Omental fat pad (tissue), 4 donors: ENCODE measurements at places on chromosomes 12 and 14. TPM values are rescaled to one million over a fixed set of nuclear protein-coding genes. Genes with fewer than 3 reads are reported as not detected.

The KRT73 gene
- not detected for total RNA-seq

The KCNK13 gene
- 5.9 TPM for total RNA-seq

The PPP2R3C gene
- 29.4 TPM for total RNA-seq

The ALG10 gene
- 4.9 TPM for total RNA-seq

The PRKD1 gene
- 16.6 TPM for total RNA-seq

The NRXN3 gene
- total RNA-seq = 0.44 TPM

The TMEM19 gene
- 10.3 TPM for total RNA-seq

The PHETA1 gene
- total RNA-seq = 5.5 TPM

The ERGIC2 gene
- total RNA-seq = 69.7 TPM

The VAMP1 gene
- total RNA-seq = 4.2 TPM

The IAPP gene
- not detected for total RNA-seq

The LRIG3 gene
- 69.8 TPM for total RNA-seq

The CERS5 gene
- 27.6 TPM for total RNA-seq

- DNase-seq = no peak
These were observed 36.3 kb upstream of the STK38L start for GRCh38 chr12:27207615-27208413.

GRCh38 chr12:127239781-127240180 is 1027.2 kb upstream of the TMEM132C start:
- DNase-seq = no peak

GRCh38 chr12:116276652-116277466 is 634 bp downstream of the MED13L start:
- DNase-seq = peak; percentile 33

DNA sequence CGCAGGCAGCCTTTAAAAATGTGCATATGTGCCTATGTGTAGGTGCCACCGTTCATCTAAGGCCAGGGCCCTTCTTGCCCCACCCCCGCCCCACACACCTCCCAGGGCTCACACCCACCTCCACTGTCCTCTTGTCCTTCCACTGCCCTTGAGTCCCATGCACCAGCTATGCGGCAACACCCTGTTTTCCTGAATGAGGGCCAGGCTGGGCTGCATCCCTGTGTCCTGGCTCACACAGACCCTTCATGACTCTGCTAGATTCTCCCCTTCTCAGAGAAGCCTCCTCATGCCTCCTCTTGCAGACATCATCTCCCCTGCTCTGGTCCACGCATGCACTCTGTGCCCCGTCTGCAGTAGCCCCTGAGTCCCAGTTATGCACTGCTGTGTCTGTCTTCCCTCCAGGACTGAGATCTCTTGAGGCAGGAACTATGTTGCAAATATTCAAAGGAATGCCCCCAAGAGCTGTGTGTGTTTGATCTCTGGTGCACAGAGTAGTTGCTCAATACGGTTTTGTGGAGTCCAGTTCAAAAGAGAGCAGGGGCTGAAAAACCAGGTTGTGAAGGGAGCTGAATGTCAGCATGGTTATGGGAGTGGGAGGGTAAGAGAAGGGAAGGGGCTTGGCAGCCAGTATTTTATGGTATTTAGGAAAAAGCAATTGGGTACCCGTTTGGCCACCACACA is 47.3 kb upstream of the ESRRB start:
- no peak for DNase-seq

- no peak for DNase-seq
These were observed 83.8 kb upstream of the PIWIL1 start for GRCh38 chr12:130253866-130254265.

DNA sequence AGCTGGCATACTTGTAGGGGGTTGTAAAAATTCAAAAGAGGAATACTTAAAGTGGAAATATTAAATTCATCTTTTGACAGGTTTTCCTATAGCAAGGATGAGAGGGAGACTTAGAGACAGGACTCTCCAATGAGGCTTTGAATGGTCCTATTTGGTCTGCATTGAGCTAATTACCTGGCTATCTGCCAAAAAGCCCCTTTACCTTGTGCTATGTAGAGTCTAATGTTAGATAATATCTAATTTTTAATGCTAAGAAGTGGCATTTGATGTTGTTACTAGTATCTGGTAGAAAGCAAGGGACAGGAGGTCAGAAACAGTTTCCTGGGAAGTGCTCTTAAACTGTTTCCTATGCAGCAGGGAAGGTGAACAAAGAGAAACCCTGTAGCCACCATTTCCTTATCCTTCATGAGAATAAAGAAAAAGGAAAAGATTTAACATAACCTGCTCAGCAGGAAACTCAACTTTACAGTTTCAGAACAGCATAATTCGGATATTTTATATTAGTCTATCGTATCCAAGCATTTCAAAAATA is 550.0 kb downstream of the SOX5 start:
- no peak for DNase-seq

- DNase-seq = no peak
These were observed 194.7 kb upstream of the FBXO33 start for GRCh38 chr14:39626589-39627576.

DNA sequence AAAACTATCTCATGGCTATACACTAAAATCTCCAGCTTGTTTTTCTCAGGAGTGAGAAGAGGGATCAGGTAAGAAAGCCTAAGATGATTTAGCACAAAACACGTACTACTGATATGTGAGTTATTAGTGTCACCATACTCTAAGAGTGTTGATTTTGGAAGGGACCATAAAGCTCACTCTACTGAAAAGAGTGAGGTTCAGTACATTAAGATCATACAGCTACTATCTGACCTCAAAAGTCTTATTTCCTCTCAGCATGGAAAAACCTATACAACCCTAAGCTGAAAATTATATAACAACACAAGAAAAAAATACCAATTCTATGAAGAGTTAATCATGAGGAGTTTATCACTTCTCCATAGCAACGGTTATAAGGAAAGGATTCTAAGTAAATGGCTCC is 19.5 kb downstream of the SNW1 start:
- DNase-seq = no peak

- no peak for DNase-seq
These were observed 277.2 kb downstream of the TMTC2 start for GRCh38 chr12:82963956-82964355.

DNA sequence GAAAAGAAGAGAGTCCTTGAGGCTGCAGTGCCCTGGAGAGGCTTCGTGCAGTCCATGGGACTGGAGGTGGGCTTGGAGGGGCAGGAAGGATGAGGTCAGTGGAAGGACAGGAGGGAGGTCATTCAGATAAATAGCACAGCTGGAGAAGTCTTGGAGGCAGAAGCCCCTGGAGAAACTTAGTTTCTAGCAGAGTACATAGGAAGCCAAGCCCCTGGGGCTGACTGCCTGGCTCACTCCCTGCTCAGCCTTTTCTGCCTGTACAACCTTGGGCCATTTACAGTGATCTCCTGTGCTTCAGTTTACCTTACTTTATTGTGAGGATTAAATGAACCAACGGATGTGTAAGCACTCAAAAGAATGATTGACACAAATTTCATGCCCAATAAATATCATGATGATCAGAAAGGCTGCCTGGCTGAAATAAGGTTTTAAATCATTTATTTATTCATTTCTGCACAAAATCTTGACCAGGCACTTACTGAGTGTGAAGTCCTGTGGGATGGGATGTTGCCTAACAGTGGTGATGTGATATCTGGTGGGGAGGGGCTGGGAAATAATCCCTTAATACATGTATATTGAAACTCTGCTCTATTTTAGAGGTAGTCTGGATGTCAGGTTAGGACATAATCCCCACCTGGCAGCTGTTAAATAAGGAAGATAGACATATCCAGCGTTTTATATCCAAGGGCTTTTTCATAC is 54.3 kb downstream of the PLEKHG7 start:
- no peak for DNase-seq

GRCh38 chr14:73888971-73889370 is 2.3 kb downstream of the ZNF410 start:
- no peak for DNase-seq

GRCh38 chr12:116544656-116545055 is 14.5 kb upstream of the MAP1LC3B2 start:
- no peak for DNase-seq

DNA sequence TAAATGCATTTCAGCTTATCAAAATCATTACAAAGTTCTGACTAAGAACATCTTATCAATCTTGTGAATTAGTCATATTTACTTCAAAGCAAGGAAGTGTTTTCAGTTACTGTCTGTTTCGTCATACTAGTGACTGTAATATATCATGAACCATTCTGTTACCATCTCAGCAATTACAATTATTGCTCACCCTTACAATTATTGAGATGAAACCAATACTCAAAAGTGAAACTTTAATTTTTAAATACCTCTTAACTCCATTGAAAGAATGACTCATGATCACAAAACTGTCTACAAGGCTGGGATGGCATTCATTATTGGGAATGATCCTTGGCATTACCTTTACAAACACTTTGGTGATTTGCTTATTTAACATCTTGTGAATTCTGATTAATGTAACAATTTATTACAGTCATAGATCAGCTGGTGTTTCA is 90.3 kb downstream of the RPS6KA5 start:
- DNase-seq = no peak

GRCh38 chr14:85535991-85536832 is 6.3 kb downstream of the FLRT2 start:
- DNase-seq = no peak

- DNase-seq = no peak
These were observed 771.6 kb downstream of the RPS29 start for GRCh38 chr14:48814562-48814961.

- no peak for DNase-seq
These were observed 21.9 kb upstream of the ADIPOR2 start for GRCh38 chr12:1668833-1669543.

- DNase-seq = no peak
These were observed 474 bp downstream of the KCNK10 start for GRCh38 chr14:88322504-88323085.

- no peak for DNase-seq
These were observed 94.5 kb downstream of the PLXNC1 start for GRCh38 chr12:94242901-94243300.

- DNase-seq = no peak
These were observed 293.7 kb downstream of the TTC6 start for GRCh38 chr14:37889087-37889486.

- DNase-seq = no peak
These were observed 29.0 kb upstream of the NINJ2 start for GRCh38 chr12:692274-692673.

DNA sequence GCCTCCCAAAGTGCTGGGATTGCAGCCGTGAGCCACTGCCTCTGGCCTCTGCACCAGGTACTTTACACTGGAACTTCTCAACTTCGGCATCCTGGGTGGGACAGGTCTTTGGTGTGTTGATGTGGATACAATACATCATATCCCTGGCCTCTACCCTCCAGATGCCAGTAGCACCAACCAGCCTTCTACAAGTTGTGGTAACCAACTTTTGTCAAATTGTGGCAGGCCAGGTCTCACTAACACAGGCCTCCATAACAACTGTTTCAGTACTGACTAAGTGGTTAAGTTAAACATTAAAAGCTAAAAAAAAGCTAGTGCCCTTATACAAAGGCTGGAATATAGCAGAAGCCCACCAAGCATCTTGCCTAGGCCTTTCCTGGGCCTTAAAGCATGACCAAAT is 232.9 kb downstream of the PCNX1 start:
- no peak for DNase-seq

DNA sequence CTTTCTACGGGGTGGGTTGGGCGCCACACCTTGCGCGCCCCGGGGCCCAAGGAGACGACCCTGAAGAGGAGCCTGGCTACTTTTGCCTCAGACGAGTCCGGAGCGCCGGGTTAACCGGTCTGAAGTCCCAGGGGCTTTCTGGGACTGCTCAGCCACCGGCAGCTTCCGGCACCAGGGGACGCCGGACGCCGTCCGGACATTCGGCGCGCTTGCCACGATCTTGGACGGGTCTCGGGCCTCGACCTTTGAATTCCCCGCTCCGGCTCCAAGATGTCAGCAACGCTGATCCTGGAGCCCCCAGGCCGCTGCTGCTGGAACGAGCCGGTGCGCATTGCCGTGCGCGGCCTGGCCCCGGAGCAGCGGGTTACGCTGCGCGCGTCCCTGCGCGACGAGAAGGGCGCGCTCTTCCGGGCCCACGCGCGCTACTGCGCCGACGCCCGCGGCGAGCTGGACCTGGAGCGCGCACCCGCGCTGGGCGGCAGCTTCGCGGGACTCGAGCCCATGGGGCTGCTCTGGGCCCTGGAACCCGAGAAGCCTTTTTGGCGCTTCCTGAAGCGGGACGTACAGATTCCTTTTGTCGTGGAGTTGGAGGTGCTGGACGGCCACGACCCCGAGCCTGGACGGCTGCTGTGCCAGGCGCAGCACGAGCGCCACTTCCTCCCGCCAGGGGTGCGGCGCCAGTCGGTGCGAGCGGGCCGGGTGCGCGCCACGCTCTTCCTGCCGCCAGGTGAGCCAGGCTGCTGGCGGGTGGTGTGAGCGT is at the start of gene ACOT4:
ACOT4 (plus strand) TSS at position 184 of the 760 bp plus-strand sequence; CDS start at position 271, 87 bp downstream.
- no peak for DNase-seq

GRCh38 chr12:109910969-109911348 is 10.9 kb downstream of the TCHP start:
- DNase-seq = no peak

DNA sequence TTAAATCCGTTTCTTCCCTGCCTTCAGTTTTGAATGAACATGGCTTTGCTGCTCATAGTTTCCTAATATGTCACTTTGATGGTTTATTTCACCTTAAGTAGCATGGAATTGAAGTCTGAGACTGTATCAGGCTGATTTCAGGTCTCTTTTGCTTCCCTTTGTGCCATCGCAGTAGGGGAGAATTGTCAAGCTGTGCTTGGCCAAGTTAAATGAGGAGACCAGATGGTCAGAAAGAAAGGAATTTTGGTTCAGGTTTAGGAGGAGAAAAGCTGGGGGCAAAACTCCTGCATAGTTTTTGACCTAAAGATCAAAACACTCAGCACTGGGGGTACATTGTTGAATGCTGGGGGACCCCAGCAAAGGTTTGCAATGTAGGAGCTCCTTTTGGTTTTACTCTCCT is 398.4 kb downstream of the NUAK1 start:
- DNase-seq = no peak

DNA sequence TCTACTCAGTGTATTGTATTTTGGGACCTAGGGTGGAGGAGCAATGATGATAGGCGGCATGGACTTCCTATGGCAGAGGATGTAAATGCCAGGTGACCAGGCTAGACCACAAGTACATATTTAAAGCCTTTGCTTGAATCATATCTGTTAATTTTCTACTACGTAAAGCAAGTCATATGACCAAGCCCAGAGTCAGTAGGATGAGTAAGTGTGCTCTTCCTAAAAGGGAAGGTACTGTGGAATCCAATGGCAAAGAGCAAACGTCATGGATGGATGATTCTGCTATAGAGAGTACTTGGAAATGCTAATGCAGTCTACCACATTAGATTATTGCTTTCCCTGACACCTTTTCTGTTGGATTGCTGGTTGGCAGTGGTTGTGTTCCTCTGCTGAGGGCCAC is 16.8 kb downstream of the GPATCH2L start:
- DNase-seq = no peak

GRCh38 chr14:37150414-37150813 is 22.0 kb downstream of the SLC25A21 start:
- DNase-seq = no peak

GRCh38 chr14:99009871-99010270 is 262.1 kb downstream of the BCL11B start:
- no peak for DNase-seq

DNA sequence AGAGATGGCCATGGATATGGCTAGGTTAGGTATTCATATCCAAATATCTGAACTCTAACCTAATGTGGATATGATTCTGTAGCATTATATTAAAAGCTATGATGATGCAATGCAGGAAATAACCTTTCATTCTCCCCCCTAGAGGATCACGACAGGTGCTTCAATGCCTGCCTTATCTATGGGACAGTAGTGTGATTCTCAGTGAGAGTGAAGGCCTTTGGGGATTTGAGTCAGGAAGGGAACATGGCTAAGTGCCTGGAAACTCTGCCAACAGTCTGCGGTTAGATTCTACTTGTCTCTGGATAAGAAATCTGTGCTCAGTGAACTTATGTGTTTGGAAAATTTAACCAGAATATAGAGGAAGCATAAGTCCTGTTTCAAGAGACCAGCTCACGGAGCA is 81.8 kb downstream of the SLC38A1 start:
- no peak for DNase-seq

- no peak for DNase-seq
These were observed 74.6 kb downstream of the KITLG start for GRCh38 chr12:88505696-88506095.
